ENCODE measurements at places on chromosomes 13 and 19.
A peak's percentile ranks its signal among the peaks of the same experiment; 100 is the strongest.

DNA sequence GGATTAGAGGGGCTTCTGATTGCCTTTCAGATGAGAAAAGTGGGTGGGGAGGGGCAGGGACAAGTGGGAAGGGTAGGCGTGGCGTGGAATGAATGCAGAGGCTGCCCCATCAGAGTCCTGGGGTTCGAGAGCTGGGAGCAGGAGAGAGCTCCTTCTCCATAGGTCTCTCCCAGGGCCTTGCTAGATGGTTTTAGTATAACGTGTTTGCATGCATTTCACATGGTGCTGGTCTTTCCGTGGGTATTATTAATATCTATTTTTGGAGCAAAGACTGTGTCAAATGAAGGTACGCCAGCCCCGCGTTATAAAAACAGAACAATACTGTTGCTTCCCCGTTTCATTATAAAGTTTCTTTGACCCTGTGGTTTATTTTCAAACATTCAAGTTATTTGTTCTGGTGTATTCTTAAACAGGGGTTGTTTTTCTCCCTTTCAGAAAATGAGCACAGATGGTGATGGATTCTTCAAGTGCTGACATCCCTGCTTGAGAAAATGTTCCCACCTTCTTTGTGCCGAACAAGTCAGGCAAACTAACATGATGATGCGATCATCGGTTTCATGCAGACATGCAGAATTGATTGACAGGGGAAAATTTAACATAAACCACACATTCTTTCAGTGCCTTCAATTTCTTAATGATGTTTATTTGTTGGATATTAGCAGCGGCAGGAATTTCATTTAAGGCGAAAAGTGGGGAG is 62.1 kb upstream of the ZNF536 start:
- no peak for DNase-seq

DNA sequence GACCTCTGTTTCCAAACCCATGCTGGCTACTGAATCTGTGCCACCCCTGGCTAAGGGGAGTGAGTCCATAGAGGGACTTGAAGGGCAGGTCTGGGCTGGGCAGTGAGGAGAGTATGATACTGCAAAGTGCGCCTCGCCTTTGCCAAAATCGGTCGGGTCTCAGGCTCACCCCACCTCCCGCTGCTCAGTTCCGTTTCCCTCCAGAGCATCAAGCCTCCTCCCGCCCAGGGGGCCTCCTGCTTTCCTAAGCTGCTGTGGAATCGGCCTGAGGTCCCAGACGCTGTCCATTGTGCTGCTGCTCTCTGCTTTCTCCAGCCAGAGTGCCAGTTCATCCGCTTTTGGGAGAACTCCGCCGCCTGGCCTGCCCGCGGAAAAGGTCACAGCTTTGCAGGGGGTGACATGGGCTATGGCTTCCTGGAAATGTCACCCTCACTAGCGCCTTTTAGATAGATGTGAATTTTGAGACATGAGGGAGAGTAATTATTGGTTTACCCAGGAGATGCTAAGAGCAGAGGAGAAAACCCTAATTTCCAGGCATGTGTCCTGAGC is 1418.4 kb downstream of the UQCRFS1 start:
- DNase-seq = no peak

GRCh38 chr19:40561947-40562346 is 14.7 kb upstream of the SHKBP1 start:
- no peak for DNase-seq

DNA sequence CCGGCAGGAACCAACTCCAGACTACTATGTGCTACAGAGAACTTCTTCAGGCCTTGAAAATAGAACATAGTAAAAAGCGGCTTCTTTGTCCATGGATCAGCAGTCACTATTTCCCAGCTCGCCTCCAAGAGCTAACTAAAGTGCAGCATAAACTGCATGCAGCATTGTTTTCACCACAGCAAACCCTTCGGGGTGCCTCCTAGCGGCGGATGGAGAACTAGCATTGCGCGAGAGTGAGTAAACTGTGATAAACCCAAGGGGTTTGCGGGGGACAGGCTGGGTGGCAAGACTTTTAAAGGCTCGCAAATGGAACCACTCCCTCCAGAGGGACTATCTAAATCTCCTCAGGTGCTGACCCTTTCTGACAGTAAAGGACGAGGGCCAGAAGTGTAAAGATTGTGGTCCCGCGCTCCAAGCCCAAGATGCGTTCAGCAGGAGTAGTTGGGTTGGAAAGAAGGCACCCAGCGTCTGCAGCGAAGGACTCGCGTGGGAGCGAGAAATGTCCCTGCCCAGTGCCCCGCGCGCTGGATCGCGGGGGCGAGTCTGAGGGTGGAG is 21.5 kb upstream of the SGCG start:
- DNase-seq = no peak

DNA sequence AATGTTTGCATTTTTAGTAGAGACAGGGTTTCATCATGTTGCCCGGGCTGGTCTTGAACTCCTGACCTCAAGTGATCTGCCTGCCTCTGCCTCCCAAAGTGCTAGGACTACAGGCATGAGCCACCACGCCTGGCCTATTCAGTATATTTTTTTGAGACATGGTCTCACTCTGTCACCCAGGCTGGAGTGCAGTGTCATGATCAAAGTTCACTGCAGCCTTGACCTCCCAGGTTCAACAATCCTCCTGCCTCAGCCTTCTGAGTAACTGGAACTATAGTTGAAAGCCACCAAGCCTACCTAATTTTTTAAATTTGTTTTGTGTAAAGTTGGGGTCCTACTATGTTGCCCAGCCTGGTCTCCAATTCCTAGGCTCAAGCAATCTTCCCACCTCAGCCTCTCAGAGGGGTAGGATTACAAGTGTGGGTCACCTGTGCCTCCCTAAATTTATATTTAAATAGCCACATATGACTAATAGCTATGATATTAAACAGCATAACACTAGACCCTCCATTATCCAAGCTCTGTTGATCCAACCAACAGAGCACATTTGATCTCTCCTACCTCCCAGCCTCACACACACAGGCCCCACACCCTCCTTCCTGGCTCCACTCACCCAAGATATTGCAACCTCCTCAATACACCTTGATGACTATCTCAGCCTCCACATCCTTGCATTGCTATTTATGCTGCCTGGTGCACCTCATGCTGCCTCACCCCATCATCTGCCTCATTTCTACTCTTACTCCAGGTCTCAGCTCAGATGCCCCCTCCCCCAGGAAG is 2.1 kb upstream of the CEACAM19 start:
- no peak for DNase-seq

DNA sequence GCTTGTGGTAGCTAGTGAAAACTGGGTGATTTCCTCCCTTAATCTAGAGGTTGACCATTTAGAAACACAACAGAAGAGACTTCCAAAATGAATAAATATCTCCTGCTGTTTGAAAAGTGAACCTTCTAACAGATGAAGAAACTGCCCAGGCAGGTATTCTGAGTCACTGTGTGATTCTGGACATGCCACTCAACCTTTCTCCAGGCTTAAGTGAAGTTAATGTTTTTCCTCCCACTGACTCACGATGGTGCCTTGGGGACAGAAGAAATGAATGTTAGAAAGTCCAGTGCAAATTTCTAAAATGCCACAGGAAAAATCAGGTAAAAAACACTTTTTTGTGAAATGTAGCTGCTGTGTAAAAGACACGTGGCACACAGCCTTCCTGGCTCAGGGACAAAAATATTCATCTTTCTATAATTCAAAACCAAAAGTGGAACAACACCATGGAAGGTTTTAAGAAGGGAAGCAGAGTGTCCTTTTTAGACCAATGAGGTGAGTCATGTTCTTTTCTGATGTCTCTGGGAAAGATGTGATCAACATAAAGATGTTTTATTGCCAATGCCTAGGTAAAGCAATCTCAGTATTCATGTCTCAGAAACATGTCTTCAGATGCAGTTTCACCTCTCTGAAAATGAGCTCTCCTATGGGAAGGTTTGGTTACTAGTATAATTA is 9.1 kb downstream of the UBE2L5 start:
- no peak for DNase-seq

DNA sequence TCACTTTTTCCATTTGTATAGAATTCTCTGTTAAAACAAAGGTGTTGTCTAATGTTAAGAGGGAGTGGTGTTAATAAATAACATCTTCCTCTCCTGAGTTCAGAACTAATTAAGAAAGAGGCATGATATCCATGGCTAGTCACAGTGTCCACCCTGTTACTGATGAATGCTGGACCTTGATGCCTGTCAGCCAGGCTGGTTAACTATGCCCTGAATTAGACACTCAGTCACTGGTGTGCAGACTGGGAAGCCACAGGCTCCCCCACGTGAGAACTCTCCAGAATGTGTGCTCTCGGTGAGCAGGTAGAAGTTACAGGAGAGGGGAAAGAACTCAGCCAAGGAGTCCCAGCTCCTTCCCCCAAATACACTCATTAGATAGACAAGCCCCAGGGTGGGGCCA is 56.1 kb upstream of the RNF113B start:
- no peak for DNase-seq

DNA sequence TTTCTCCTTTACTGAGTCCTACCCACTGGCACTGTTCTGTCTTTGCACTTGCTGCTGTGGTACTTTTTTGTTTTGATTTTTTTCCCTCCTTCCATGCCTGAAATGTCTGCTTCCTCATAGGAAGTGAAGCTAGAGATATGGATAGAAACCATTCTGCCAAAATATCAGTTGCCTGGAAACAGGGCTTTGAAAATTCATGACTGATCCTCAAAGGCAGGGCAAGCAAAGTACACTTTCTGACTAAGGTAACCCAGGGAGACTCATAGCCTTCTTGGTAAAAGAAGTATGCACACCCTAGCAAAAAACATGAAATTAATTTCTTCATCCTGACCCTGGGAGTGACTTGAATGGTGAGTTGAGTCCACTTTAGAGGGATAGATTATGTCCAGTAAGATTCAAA is 329.8 kb downstream of the MYO16 start:
- DNase-seq = no peak

- DNase-seq = peak; percentile 100
These were observed 338 bp upstream of the UBE2M start for GRCh38 chr19:58558623-58559274.

GRCh38 chr19:46913852-46914430 is 53.1 kb downstream of the ARHGAP35 start:
- DNase-seq = no peak

DNA sequence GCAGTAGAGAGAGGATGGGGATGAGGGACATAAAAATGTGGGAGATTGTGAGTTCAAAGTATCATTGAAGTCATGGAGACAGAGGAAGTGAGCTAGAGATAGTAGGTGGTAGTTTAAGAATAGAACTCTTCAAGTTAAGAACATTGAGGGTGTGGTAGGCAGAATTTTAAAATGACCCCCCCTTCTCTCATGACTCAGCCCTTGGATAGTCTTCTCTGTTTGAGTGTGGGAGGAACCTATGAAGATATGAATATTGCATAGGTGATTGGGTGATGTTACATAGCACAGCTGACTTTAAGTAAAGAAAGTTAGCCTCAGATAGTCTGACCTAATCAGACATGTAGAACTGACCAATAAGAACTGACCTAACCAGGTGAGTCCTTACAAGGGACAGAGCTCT is 418.6 kb downstream of the FOXO1 start:
- no peak for DNase-seq
